ENCODE measurements at places on chromosomes 4 and X. TPM values are rescaled to one million over a fixed set of nuclear protein-coding genes. Genes with fewer than 3 reads are reported as not detected.

DNA sequence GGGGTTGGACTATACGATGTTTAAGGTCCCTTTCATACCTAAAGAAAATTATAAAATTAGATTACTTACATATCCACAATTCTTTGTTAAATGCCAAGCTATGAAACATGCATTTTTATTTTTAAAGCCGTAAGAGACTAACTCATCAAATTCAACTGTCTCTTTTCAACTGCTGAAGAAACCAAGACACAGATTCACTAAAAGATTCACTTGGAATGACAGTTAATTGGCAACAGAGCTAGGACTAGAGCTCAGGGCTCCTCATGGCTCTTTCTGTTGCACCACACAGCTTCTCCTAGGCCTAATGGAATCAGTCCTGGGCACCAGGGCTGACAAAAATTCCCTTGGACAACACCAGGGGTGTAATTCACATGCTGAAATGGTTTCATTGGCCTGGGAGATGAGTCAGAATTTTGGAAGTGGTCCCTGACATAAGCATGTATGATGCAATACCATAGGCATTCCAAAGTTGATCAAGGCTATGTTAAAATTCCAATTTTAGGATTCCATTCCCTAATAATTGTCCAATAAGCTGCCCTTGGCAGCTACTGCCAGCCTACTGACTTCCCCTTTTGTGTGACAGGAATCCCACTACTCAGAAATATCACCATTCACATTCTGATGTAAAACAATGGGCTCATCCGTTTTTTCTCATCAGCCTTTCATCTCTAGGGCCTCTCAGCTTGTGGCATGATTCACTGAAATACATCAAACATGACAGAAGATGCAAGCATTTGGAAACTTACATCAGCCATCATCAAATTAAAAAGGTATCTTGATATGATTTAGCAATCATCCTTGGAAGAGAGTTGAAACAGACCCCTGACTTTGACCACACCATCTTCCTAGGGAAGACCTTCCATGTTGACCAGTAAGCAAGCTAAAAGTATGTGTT is 54.2 kb downstream of the PLAC1 start:
- DNase-seq: no peak
- peaks cover 5% of the 10 kb centered on the region for H3K4me1 ChIP-seq
- peak overlapping the region; percentile 42 for H3K27ac ChIP-seq

- no peak for DNase-seq
- H3K27ac ChIP-seq: no peak overlapping the region
- H3K4me1 ChIP-seq: no peaks in the 10 kb centered on the region
- no peaks in the 10 kb centered on the region for H3K27me3 ChIP-seq
- no peak overlapping the region for H3K4me3 ChIP-seq
- H3K36me3 ChIP-seq: no peaks in the 10 kb centered on the region
Observed at GRCh38 chrX:99001286-99001685, 1408.8 kb downstream of the PCDH19 start.

- no peak overlapping the region for H3K27ac ChIP-seq
- no peak for DNase-seq
- peaks cover 6% of the 10 kb centered on the region for H3K36me3 ChIP-seq
- H3K4me3 ChIP-seq: peak overlapping the region; percentile 19
- no peaks in the 10 kb centered on the region for H3K27me3 ChIP-seq
- H3K4me1 ChIP-seq: peaks cover 29% of the 10 kb centered on the region
Observed at GRCh38 chr4:13481569-13481968, 2.6 kb downstream of the RAB28 start.

GRCh38 chr4:88320780-88321373 is 36.5 kb upstream of the PPM1K start:
- H3K36me3 ChIP-seq: no peaks in the 10 kb centered on the region
- H3K4me1 ChIP-seq: peaks cover 21% of the 10 kb centered on the region
- H3K27ac ChIP-seq: peak overlapping the region; percentile 86
- no peaks in the 10 kb centered on the region for H3K27me3 ChIP-seq

DNA sequence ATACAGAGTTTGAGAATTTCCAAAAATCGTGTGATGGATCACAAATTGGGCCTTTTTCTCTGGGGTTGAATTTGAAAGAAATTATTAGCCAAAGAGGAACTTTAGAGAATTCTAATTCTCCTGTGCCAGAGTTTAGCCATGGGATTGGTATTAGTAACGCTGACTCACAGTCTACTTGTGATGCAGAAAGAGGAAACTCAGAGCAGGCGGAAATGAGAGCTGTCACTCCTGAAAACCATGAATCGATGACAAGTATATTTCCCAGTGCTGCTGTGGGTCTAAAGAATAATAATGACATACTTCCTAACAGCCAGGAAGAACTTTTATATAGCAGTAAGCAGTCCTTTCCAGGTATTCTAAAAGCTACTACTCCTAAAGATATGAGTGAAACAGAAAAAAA is 64.9 kb downstream of the N4BP2 start:
- no peak overlapping the region for H3K4me3 ChIP-seq
- H3K36me3 ChIP-seq: peaks cover 18% of the 10 kb centered on the region
- no peaks in the 10 kb centered on the region for H3K27me3 ChIP-seq
- H3K4me1 ChIP-seq: peaks cover 42% of the 10 kb centered on the region
- peak; percentile 6 for DNase-seq

DNA sequence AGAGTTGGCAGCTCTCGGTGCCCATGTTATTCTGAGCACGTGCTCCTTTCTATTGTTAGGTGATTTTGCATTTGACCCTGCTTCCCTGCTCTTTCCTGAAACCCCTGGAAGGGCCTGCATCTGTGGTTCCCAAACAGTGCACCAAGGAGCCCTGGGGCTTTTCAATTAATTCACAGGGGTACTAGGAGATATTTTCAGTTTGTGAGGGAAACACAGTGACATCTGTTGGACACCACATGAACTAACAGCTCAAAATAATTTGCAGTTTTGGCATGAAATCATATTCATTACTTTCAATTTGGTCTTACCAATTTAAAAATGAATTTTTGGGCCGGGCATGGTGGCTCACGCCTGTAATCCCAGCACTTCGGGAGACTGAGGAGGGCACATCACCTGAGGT is 156.6 kb downstream of the GATB start:
- H3K4me1 ChIP-seq: no peaks in the 10 kb centered on the region
- peaks cover 7% of the 10 kb centered on the region for H3K27me3 ChIP-seq
- no peak overlapping the region for H3K4me3 ChIP-seq
- H3K27ac ChIP-seq: no peak overlapping the region
- no peak for DNase-seq

DNA sequence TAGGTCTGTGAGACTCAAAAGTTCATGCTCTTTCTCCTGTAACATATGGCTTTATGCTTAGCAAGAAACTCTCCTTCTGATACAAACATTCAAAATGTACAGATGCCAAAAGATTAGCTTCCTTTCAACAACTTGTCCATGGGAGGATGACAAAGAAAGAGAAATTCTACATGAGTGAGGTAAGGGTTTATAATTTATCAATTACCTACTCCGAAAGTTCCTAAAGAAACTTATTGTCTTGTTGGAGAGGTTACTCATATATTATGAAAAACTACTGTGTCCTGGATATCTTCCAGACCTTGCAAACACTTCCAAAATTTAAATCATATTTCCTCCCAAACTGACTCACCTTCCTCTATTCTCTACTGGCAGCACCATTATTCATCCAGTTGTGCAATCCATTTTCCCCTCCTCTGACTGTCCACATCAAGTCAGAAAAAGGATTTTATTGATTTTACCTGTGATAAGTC is 65.1 kb downstream of the ENPEP start:
- H3K36me3 ChIP-seq: no peaks in the 10 kb centered on the region
- H3K4me3 ChIP-seq: no peak overlapping the region
- H3K4me1 ChIP-seq: no peaks in the 10 kb centered on the region
- no peak overlapping the region for H3K27ac ChIP-seq
- H3K27me3 ChIP-seq: peaks cover 18% of the 10 kb centered on the region

- no peak for DNase-seq
- no peaks in the 10 kb centered on the region for H3K27me3 ChIP-seq
- peaks cover 20% of the 10 kb centered on the region for H3K36me3 ChIP-seq
Observed at GRCh38 chrX:9682456-9682855, 83.2 kb downstream of the GPR143 start.

GRCh38 chr4:79340568-79340967 is 14.7 kb upstream of the NAA11 start:
- DNase-seq: no peak
- H3K27ac ChIP-seq: no peak overlapping the region
- H3K36me3 ChIP-seq: no peaks in the 10 kb centered on the region
- no peak overlapping the region for H3K4me3 ChIP-seq
- H3K4me1 ChIP-seq: no peaks in the 10 kb centered on the region

DNA sequence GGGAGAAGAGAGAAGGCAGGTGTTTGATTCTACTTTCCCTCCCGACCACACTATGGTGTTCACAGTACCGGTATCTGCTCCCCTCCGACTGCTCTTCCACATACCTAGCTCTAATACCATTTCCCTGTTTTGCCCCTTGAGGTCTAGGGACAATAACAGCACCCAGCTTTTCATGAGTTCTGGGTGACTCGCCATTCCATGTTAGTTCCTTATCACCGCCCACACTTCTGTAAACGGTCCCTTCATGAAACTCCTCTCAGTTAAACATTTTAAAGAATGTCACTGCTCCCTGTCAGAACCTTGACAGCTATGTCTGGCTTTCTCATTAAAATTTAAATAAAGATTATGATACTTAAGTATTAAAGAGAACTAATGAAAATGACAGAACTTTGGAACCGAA is 136.7 kb downstream of the ADAMTS3 start:
- H3K4me3 ChIP-seq: no peak overlapping the region
- no peak overlapping the region for H3K27ac ChIP-seq
- no peak for DNase-seq
- no peaks in the 10 kb centered on the region for H3K4me1 ChIP-seq
- H3K27me3 ChIP-seq: peaks cover 3% of the 10 kb centered on the region

DNA sequence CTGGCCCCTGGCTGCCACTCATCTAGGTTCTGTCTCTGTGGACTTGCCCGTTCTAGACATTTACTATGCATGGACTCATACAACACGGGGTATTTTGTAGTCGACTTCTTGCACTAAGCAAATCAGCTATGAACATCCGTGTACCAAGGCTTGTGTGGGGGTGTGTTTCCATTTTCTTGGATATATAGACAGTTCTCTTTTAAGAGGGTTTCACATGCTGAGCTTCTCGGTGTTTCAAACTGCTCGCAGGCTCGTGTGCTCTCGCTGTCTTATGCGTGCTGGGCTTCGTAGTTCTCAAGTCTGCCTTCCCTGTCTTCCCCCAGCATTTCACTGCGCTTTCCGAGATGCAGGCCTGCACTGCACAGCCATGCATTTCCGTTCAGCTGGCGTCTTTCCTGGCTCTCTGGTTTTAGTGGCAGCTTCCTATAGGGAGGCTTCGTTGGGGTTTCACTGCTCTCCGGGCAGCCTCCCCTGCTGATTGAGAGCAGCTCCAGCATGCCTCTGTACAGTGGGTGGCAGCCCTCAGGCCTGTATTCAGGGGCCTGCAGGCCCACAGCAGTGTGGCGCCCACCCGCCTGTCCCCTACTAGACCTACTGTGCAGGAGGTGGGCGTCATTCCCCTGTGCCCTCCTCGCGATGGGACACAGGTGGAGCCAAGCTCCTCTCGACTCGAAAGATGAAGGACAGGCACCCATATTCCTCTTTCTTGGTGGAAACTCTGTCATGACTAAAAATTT is 27.6 kb downstream of the ZBTB49 start:
- peaks cover 8% of the 10 kb centered on the region for H3K36me3 ChIP-seq
- no peak overlapping the region for H3K4me3 ChIP-seq
- no peaks in the 10 kb centered on the region for H3K27me3 ChIP-seq
- H3K27ac ChIP-seq: no peak overlapping the region
- H3K4me1 ChIP-seq: no peaks in the 10 kb centered on the region
- DNase-seq: no peak

GRCh38 chr4:144967161-144967560 is 130.8 kb downstream of the ANAPC10 start:
- H3K36me3 ChIP-seq: no peaks in the 10 kb centered on the region
- peaks cover 4% of the 10 kb centered on the region for H3K4me1 ChIP-seq
- peaks cover 1% of the 10 kb centered on the region for H3K27me3 ChIP-seq
- no peak for DNase-seq
- H3K4me3 ChIP-seq: no peak overlapping the region

DNA sequence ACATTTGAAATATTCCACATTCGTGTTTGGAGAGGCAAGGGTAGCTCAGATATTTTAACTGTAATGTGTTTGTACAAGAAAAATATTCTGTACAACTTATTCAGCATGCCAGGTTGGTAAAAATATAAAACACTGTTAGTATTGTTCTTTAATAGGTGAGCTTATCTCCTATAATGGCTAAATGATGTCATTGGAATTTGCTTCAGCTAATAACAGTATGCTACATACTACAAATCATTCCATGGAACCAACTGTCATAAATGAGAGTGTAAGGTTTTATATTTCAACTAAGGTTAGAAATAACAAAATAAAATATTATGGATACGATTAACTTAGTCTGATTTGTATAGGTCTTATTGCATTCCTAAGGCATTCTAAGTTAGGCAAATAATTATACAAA is 206.6 kb downstream of the ADGRL3 start:
- no peaks in the 10 kb centered on the region for H3K27me3 ChIP-seq
- H3K36me3 ChIP-seq: no peaks in the 10 kb centered on the region
- no peaks in the 10 kb centered on the region for H3K4me1 ChIP-seq
- no peak for DNase-seq

DNA sequence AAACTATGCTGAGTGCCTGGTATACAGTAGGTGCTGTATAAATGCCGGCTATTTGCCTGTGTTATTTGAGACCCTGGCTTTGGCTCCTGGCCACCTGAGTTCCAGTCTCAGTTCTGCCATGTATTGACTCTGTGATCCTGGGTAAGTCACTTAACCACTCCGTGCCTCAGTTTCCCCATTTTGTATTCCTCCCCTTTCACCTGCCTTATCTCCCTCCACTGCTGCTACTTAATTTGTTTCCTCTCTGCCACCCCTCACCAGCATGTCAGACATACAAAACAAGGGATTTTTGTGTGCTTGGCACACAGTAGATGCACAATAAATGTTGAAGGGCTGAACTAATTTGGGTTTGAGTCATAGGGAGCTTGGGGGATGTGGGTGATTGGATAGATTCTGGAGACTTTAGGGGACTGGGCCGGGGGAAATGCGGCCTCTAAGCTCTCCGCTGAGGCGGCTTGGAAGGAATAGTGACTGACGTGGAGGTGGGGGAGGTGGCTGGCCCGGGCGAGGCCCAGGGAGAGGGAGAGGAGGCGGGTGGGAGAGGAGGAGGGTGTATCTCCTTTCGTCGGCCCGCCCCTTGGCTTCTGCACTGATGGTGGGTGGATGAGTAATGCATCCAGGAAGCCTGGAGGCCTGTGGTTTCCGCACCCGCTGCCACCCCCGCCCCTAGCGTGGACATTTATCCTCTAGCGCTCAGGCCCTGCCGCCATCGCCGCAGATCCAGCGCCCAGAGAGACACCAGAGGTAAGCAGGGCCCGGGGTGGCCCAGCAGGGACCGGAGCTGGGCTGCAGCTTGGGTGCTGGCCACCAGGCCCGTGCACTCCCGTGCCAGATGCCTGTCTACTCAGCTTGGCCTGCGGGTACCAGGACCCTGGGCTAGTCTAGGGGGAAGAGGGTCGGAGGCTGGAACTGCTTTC is at the start of gene TIMP1:
TIMP1 (plus strand) TSS at position 706 of the 917 bp plus-strand sequence. CDS start 980 bp downstream, outside the sequence.
- H3K27me3 ChIP-seq: no peaks in the 10 kb centered on the region
- no peaks in the 10 kb centered on the region for H3K36me3 ChIP-seq
- peak; percentile 82 for DNase-seq
- peak within 1 kb of the TSS; percentile 28 for H3K27ac ChIP-seq

Gene ADH1B
- not detected for total RNA-seq

Gene MAP7D2
- total RNA-seq: 0.70 TPM

Gene NAP1L2
- 2.9 TPM for total RNA-seq

Gene NWD2
- not detected for total RNA-seq

Gene NCAPG
- total RNA-seq: 69.0 TPM

Gene NHSL2
- total RNA-seq: 0.31 TPM

All from activated naive CD8-positive, alpha-beta T cell treated with anti-CD3 and anti-CD28 coated beads for 36 hours (primary cell).